ENCODE measurements at places on chromosomes 16 and 17.

DNA sequence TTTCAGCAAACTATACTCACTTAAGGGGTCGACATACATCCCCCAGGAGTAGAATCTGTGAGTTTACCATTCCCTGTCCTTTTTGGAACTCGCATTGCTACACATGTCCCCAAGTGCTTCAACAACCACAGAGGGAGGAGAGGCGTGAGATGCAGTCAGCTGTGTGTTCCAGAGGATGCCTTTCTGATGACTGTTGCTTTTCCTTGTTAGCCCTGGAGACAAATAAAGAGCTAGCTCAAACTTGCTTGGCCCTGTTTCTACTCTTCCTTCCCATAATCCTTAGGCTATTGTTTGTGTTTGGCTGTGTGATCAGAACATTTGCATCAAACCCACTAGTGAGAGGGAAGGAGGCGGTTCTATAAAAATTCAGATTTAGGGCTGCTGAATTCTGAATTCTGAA is 264.0 kb downstream of the ENGASE start:
- DNase-seq, result no peak

- DNase-seq, result no peak
Observed at GRCh38 chr16:57497121-57497520, 10.8 kb upstream of the DOK4 start.

DNA sequence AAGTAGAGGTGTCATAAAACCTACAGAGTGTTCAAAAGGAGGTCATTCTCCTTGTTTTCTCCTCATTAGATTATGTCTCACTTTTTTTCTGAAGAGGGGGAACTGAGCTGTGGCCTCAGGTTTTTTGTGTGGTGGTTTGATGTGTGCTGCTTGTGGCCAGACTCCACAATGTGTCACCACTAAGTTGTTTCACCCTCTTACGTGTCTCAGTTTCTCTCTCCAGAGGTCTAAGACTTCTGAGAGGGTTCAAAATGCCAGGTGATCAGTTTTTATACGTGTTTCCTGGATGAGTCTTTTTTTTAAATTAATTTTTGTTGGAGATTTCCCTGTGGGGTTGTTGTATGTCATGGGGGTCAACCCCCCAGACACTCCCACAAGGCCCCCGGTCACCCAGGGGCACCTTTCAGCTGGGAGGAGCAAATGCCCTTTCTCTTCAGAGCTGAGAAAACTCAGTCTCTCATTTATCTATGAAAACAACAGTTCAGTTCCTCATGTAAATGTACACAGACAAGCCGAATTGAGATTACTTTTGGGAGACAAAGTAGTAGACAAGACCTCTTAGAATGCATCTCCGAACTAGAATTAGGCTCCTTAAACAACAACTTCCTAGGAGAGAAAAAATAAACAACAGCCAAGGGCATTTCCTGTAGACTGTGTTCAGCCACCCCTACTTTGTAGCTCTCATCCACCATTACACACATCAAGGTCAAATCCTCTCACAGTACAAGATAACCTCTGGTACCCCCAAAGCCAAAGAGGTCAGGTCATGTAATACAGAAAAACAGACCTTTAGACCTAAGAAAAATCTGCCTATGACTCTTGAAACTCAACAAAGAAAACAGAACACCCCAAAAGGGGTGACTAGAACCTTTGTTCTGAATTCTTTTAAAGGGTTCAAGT is 23.9 kb upstream of the TMEM98 start:
- peak; percentile 17 for DNase-seq

DNA sequence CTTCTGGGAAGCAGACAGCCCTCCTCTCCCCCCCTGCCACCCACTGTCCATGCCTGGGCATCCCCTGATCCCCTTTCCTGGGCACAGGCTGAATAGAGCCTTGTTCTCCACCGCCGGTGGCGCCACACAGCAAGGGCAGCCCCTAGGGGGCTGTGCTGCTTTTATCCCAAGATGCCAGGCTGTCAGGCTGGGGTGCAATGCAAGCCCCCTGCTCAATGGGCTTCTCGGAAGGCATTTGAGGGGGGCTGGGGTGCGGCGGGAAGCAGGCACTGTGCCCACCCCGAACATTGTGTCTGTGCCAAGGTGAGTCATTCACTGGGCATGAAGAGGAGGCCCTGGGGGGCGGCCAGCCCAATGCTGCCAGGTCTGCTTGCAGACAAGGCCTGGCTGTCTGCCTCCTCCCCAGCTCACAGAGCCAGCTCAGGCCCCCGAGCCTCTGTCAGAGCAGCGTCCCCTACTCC is 1.5 kb upstream of the GFAP start:
- no peak for DNase-seq

GRCh38 chr16:85327731-85328675 is 215.7 kb upstream of the CIBAR2 start:
- no peak for DNase-seq

GRCh38 chr17:50176559-50177357 is 11.0 kb downstream of the SGCA start:
- DNase-seq, result no peak

- DNase-seq, result no peak
Observed at GRCh38 chr17:1029922-1030644, 33.2 kb downstream of the TIMM22 start.

- DNase-seq, result no peak
Observed at GRCh38 chr17:17911001-17911613, 61.1 kb downstream of the TOM1L2 start.

DNA sequence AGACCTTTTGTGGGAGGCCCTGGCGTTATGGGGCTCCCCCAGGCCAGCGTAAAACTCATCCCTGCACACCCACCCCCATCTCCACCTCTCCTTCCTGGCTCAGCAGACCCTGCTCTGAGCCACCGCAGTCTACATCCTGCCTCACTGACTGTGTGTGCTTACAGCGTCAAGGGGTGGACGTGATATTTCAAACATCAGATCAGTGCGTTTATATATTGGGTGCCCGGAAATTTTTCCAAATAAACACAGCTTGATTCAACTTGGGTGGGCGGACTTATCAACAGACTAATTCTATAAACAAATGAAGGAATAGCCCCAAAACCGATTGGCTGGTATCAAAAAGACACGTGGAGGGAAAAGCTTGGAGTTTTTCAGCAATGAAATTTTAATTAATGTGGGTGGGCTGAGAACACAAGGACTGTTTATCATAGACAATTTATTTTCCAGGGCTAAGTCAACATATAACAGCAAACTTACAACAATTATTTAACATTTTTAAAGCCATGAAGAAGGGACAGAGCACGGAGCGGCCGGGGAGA is at the start of gene FOXL1:
Gene FOXL1 (plus strand): TSS at position 489 of the 539 bp plus-strand sequence. CDS start 175 bp downstream, outside the sequence.
- no peak for DNase-seq

- DNase-seq, result no peak
Observed at GRCh38 chr17:72588961-72589360, 468.1 kb downstream of the SOX9 start.

- DNase-seq, result no peak
Observed at GRCh38 chr17:65809366-65809765, 247.9 kb upstream of the AXIN2 start.

DNA sequence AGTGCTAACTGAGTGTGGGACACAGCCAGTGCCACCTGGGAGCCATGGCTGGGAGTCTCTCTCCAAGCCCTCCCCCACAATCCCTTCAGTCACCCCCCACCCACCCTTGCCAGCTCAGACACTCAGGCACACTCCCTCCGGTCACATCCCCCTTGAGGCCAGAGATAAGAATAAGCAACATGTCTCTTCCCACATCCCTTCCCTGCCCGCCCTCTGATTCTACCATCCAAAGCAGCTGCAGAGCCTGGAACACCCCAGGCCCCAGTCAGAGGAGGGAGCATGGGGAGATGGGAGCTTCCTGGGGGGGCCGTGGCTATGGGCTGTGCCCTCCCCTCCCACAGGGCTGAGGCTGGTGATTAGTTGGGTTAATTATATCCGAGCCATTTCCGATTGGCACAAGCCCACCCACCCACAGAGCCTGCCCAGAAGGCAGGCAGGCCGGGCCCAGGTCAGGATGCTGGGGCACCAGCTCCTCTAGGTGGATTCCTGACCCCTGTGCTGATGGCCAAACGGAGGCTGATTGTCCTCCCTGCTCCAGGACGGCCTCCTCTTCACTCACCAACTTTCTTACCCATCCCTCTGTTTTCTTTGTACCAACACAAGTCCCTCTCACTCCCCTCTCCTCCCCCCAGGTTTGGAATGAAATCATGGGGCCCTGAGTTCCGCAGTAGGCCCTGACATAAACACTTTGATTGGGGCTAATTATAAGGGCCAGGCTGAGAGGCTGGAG is 28.6 kb upstream of the MEIOC start:
- no peak for DNase-seq

GRCh38 chr16:85042606-85043005 is 15.0 kb downstream of the KIAA0513 start:
- no peak for DNase-seq

DNA sequence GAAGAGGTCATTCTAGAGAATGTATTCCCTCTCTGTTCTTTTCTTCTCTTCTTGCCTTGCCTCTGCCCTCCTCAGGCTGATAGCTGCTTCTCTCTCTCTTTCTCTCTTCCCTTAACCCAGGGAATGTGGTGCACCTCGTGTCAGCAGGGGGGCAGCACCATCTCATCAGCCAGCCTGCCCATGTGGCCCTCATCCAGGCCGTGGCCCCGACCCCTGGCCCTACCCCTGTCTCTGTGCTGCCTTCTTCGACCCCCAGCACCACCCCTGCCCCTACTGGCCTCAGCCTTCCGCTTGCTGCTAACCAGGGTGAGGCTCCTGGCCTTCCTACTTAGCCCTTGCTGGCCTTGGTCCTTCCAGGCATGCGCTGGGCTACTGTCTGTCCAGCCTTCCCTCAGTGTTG is 23.5 kb downstream of the SRCAP start:
- no peak for DNase-seq

GRCh38 chr17:914561-914960 is 65.0 kb downstream of the NXN start:
- DNase-seq, result no peak

DNA sequence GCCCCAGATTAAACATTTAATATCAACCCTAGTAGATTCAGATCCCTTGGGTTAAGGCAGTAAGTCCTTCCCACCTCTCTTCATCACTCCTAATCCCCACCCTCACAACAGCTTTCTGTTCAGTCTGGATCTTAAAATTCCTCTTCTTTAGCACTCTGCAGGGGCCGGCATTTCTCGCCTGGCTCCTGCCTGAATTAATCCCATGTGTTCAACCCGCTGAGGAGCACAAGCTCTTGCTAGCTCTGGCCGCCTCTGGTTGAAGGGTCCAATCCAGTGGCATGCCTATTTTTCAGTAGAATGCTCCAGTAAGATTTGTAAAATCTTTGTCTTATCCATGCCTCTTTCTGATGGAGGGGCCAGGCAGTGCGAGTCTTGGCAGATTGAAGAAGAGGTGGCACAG is 59.2 kb downstream of the CYB5B start:
- DNase-seq, result no peak

DNA sequence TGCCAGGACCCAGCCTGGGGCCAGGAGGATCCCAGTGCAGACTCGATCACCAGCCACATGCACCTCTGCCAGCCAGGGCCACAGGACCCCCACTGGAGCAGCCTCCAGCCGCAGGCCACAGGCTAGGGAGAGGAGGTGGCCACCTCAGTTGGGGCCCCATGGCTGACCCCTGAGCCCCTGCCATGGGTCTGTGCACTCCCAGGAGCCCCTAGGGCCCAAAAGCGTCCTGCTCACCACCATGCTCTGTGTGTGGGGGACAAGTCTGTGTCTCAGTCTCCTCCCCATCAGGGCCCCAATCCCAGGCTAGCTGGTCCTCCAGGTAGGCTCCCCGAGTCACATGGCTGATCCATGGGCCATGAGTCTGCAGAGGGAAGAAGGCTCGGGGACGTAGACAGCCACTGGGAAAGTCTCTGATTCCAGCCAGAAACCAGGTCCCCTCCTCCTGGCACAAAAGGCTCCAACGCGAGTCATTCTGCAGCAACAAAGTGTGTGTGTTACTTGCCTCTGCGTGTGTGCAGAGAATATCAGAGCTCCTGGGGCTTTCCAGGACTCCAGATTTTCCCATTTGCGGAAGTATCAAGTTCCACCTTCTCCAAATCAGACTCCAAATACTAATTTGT is 6.1 kb upstream of the PRSS8 start:
- no peak for DNase-seq

DNA sequence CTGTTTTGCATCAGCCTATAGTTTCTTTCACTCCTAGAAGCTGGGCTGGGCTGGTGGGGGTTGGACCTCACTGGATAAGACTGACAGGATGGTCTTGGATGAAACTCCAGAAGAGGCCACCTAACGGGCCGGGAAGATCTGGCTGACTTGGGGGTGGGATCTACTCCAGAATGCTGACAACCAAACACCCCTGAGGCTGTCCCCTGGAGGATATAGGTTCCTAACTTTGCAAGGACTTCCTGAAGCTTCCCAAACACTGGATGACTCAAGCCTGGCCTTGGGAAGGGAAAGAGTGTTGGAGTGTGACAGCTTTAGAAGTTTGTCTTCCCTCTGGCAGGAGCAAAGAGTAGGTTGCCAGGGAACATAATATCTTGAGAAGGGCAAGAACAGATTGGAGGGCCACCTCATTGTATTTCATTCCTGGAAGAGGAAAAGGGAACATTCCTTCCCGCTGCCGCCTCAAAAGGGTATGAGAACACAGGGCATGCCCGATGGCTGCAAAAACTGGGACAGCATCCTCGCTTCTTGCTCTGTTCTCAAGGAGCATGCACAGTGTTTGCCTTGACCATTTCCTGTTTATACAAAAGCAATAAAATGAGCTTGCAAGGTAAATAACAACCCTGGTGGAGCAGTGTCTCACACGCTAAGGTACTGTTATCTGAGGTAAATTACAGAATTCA is 6.8 kb upstream of the CYB5B start:
- DNase-seq, result no peak
